Astrocyte of the spinal cord (primary cell): ENCODE measurements at places on chromosomes 1 and 21.

DNA sequence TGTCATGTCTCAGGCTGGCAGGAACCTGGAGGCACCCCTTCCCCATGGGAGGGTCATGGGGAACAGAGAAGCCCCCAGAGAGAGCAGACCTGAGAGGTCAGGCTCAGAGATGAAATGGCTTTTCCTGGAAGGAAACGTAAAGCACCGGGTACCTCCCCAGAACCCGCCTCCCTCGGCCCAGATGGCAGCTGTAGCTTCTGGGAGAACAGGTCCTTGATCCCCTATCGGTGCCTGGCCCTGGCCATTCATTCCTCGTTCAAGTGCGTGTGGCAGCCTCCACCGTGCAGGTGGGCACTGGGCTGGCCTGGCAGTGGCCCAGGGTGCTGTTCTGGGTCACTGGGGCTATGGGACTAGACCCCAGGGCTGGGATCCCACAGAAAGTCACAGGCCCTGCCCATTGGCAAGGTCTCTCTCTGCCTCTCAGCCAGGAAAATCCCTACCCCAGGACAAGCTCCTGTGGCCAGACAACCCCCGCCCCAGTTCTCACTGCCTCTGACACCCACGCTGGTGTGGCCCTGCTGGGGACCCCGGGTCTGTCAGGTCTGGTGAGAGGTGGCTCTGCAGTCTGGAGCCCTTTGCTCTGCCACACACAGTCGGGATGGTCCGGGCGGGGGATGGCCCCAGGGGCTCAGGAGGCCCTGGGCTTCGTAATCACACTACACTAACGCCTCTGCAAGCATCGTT lies 183.2 kb upstream of the VAMP3 start:
- no peak for DNase-seq

- DNase-seq, result no peak
Observed at GRCh38 chr1:61174060-61174795, 91.9 kb downstream of the NFIA start.

DNA sequence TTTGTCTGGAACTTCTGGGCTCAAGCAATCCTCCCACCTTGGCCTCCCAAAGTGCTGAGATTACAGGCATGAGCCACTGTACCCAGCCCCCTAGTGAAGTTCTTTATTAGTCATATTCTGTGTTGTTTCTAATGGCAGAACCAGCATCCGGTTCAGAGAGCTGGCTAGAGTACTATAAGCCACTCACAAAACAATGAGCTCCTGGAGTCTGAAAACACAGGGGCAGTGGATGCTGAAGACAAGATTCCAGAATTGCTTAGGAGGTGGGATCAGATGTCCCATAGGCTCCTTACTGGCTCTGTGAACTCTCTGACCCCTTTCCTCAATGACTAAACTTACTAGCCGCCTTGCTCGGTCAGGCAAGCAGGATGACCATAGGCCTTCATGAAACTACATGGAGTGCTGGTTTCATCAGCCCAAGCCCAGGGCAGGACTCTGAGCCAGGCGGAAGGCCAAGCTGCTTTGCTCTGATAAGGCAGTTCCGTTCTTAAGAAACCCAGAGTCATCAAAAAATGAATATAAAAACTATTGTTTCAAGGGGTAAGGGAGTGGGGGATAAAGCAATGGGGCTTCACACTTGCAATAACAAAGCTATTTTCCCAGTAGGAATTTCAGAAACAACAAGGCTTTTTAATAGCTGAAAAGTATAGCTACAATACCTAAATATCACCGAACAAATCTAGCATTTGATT lies 8.1 kb downstream of the MTHFR start:
- peak; percentile 31 for DNase-seq

DNA sequence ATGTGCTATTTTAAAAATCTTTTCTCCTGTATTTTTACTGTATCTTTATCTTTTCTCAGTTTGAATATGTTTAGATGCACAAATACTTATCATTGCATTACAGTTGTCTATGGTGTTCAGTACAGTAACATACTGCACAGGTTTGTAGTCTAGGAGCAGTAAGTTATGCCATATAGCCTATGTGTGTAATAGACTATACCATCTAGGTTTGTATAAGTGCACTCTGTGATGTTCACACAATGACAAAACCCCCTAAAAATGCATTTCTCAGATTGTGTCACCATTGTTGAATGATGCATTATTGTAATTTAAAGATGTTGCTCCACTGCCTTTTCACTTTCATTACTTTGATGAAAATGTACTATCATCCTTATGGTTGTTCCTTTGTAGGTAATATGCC lies 64.9 kb upstream of the PRRX1 start:
- DNase-seq, result no peak

- no peak for DNase-seq
Observed at GRCh38 chr1:50328552-50328951, 94.7 kb downstream of the DMRTA2 start.

DNA sequence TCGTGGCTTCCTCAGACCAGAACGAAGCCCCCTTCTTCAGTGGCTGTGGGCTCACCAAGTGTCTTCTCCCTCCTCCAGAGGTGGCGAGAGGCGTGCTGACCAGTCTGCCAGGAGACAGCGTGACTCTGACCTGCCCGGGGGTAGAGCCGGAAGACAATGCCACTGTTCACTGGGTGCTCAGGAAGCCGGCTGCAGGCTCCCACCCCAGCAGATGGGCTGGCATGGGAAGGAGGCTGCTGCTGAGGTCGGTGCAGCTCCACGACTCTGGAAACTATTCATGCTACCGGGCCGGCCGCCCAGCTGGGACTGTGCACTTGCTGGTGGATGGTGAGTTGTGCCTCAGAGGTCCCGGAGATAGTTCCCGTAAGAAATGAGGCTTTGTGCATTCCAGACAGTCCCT lies 24.0 kb downstream of the IL6R start:
- no peak for DNase-seq

DNA sequence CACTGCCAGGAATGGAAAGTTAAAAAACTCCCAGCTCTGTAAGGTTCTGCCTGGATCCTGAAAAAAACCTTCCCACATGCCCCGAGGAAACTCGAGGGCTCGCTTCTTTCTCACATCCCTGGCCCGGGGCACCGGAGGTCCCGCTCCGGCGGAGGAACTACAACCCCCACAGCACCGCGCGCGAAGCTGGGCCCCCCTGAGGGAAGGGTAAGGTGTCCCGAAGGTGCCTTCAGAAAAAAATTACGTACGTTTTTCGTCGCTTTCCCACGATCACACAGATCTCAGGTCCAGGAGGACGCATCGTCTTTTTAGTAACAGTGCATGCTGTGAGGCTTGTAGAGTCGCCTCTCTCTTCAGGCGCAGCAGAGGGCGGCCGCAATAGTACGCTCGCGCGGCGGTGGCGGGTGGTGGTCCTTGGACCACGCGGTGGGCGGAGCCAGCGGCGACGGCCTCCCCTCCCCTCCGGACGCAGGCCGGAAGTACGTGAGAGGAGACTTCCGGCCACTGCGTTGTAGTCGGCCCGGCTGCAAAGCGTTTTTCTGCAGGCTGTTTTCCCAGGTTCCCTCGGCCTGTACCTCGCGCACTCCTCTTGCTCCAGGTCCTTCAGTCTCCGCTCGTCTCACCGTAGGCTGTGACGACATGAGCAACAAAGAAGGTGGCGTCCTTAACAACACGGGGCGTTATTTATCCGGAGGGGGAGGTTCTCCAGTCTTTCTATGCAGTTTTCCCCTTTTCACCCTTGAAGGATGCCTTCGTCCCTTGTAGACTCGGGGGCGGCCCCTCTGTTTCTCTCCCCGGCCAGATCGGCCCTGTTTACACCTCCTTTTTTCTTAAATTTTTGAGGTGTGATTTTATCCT lies at the start of gene TSNAX:
TSNAX (plus strand) TSS at position 498 of the 858 bp plus-strand sequence; CDS start at position 640, 142 bp downstream.
- peak; percentile 95 for DNase-seq

GRCh38 chr1:205545991-205546390 lies 41.5 kb downstream of the CDK18 start:
- DNase-seq, result no peak

- no peak for DNase-seq
Observed at GRCh38 chr1:16718908-16719533, 21.3 kb upstream of the RNU1-4 start.

DNA sequence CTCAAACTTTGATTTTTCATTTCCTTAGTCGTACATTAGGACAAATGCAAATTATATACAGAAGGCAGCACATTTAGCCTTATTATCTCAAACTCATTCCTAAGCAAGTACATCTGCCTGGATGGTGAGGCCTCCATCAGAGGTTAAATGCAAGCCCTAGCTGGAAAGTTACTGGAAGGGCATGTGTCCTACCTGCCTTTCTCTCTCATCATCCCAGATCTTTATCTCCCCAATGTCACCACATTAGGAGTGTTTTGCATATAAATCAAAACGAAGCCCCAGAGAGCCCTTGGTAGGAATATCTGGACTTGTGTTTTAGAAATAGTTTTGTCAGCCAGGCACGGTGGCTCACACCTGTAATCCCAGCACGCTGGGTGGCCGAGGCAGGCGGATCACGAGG lies 35.0 kb downstream of the APP start:
- DNase-seq, result no peak

- DNase-seq, result no peak
Observed at GRCh38 chr1:2415337-2415736, 3.0 kb upstream of the PEX10 start.

GRCh38 chr21:34333121-34333739 lies 30.6 kb upstream of the KCNE2 start:
- peak; percentile 64 for DNase-seq

- DNase-seq, result no peak
Observed at GRCh38 chr1:207896547-207896946, 14.4 kb downstream of the CD34 start.

DNA sequence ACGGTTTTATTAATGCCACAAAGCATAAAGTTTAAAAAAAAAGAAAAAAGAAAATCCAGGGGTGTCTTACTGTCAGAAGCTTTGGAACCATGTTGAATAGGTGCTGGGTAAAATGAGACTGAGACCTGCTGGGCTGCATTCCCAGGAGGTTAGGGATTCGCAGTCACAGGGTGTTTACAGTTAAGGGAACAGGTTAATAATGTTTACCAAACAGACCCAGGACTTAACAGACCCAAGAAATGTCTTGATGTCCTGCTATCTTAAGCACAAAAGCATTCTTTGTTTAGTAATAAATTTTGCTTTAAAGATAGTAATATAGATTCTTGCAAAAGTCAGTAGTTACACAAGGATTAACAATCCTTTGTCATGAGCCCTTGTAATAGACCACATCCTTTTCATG lies 54.7 kb downstream of the OLFML3 start:
- DNase-seq, result no peak

- DNase-seq, result no peak
Observed at GRCh38 chr1:33312413-33312749, 8.5 kb downstream of the A3GALT2 start.

GRCh38 chr1:48047116-48047515 lies 49.9 kb upstream of the TRABD2B start:
- no peak for DNase-seq

DNA sequence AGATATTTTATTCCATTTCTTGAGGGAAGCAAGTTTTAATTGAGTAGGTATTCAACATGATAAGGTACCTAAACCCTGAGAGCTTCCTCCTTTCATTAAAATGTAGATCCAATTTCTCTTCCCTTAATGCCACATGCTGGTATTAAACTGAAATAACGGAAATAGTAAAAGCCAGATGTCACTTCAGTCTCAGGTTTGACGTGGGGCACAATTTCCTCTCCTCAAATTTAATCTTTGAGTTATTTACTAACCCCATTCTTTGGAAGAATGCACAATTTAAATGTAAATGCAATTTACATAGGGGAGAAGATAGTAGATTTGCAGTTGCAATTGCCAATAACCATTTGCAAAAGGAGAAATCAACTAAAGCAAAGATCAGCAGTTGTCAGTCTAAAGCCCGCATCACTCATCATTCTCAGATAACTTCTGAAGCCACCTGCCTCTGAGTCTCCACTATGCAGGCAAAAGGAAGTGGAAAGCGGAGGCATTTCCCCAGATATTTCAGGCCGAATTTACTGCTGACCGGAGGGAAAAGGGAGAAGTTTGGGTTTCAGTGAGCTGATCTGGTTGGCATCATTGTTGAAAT lies 2.1 kb upstream of the LEMD1 start:
- no peak for DNase-seq

- no peak for DNase-seq
Observed at GRCh38 chr1:156493154-156493631, 7.4 kb downstream of the MEF2D start.

DNA sequence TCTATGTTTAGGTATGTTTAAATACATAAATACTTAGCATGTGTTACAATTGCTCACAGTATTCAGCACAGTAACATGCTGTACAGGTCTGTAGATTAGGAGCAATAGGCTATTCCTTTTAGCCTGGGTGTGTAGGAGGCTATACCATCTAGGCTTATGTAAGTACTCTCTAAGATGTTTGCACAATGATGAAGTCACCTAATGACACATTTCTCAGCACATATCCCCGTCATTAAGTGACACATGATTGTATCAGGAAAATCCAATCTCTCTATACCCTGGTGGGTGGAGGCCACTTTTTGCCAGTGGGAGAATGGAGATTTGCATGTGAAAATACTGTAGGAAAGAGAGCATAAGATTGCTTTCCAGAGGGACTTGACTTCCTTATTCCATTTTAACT lies 5.5 kb upstream of the TEDDM1 start:
- no peak for DNase-seq

- DNase-seq, result no peak
Observed at GRCh38 chr1:15151377-15151806, 2.2 kb upstream of the TMEM51 start.

DNA sequence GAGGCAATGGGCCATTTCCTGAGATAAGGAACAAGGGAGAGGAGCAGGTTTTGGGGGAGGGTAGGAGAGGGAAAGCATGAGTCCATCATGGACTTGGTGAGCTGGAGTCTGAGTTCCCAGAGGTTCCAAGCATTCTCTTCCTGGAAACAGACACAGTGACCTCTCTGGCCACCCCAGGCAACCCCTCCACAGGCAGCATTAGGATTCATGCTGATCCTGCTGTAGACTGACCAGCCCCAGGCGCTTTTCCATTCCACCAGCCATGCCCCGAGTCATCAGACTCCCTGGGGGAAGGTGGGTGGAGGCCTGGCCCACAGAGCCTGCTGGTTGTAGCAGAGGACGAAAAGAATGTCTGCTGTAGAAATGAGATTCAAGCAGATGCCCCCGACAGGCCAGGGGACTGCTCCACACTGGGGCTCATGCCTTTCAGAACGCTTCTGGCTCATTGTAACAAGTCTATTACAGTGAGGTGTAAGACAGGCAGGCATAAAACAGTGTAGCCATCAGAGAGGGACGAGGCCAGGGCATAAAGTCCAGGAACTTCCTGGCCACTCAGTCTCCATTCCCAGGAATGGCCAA lies 52.2 kb downstream of the KCND3 start:
- no peak for DNase-seq
